Naive thymus-derived CD4-positive, alpha-beta T cell (primary cell): ENCODE measurements at places on chromosomes 4 and X. TPM values are rescaled to one million over a fixed set of nuclear protein-coding genes. Genes with fewer than 3 reads are reported as not detected.

Gene PLS3
- not detected for polyA plus RNA-seq

Gene BCORL1
- polyA plus RNA-seq, result 2.5 TPM

Gene RIPPLY1
- 0.53 TPM for polyA plus RNA-seq

Gene ADRA2C
- polyA plus RNA-seq, result not detected

Gene ZCCHC12
- polyA plus RNA-seq, result 0.08 TPM

Gene CCNQ
- 33.9 TPM for polyA plus RNA-seq

Gene BEND4
- polyA plus RNA-seq, result not detected

Gene CFAP47
- polyA plus RNA-seq, result not detected

Gene GAGE12F
- not detected for polyA plus RNA-seq

Gene TLR8
- not detected for polyA plus RNA-seq

Gene MYOZ2
- not detected for polyA plus RNA-seq

Gene WAS
- 28.8 TPM for polyA plus RNA-seq

Gene PPP4R3C
- not detected for polyA plus RNA-seq

Gene TIGD4
- not detected for polyA plus RNA-seq

Gene MAGEE1
- 6.1 TPM for polyA plus RNA-seq

Gene RBMXL3
- not detected for polyA plus RNA-seq

Gene ATP1B4
- not detected for polyA plus RNA-seq

Gene PIGA
- 4.0 TPM for polyA plus RNA-seq

Gene GPR173
- not detected for polyA plus RNA-seq

Gene LONRF3
- 0.89 TPM for polyA plus RNA-seq

Gene STX18
- polyA plus RNA-seq, result 27.7 TPM

Gene TTC29
- not detected for polyA plus RNA-seq

Gene HMGN5
- polyA plus RNA-seq, result 11.1 TPM

Gene KCNIP4
- polyA plus RNA-seq, result 0.29 TPM

Gene MAPK10
- not detected for polyA plus RNA-seq

Gene AASDH
- 26.8 TPM for polyA plus RNA-seq

Gene F8A1
- polyA plus RNA-seq, result 77.7 TPM

Gene SHROOM2
- not detected for polyA plus RNA-seq
